ENCODE measurements at places on chromosomes 5 and 9.
A peak's percentile ranks its signal among the peaks of the same experiment; 100 is the strongest.

DNA sequence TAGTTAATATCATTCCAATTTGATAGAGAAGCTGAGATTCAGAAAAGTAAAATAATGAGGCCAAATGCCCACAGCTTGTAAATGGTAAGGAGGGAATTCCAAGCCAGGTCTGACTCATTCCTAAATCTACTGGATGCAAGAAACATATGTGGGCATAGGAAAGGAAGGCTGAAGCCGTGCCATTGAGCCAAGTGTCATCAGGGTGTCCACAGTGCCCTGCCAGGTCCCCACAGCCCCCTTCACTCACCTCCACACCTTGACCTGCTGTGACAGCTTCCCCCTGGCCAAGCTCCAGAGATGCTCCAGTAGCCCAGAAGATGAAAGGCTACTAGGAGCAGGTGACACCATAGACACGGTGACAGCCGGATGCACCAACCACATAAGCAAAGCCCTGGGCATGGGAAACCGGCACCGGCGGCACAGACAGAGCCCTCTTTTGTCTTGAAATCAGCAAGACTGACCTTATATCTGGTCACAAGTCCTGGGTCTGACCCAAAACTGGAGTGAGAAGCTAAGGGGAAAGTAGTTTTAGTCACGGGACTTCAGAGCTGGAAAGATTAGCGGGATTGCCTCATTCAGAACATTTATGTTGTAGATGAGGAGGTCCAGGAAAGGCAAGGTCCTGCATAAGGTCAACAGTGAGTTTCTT, 20.1 kb upstream of the FAT2 start:
- no peak for DNase-seq

- DNase-seq = peak; percentile 56
Observed at GRCh38 chr5:111922344-111922743, 165.3 kb upstream of the NREP start.

DNA sequence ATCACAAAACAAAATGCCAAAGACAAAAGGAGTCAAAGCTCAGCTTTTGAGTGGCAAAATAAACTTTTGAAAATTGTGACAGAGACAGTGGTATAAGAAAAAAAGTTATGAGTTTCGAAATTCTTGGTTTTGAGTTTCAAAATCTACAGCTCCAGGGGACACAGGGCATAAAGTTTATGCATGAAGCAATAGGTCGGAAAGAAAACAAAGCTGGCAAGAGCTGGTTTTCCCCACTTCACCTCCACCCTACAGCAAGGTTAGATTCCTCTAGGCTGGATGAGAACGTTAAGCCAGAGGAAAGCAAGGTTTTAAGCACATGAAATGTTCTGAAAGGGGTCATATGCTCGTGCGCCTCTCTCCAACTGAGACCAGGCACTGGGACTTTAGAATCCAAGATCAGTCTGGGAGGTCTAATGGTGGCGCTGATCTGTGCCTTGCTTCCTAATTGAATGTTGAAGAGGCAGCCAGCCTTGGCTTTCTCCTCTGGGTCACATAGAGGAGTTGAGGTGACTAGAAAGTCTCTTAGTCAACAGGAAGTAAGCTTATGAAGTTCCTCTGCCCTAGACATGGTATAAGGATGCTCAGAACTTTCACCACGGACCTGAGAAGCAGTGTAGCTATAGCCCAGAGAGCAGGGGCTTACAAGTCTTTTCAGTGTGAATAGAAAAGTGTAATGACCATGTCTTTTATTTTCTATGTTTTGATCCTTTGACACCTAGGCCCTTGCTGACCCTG, 167.7 kb upstream of the DMAC1 start:
- no peak for DNase-seq

GRCh38 chr5:75933489-75933888, 149.7 kb upstream of the SV2C start:
- peak; percentile 12 for DNase-seq

GRCh38 chr5:12459326-12459725, 555.1 kb upstream of the CTNND2 start:
- no peak for DNase-seq

DNA sequence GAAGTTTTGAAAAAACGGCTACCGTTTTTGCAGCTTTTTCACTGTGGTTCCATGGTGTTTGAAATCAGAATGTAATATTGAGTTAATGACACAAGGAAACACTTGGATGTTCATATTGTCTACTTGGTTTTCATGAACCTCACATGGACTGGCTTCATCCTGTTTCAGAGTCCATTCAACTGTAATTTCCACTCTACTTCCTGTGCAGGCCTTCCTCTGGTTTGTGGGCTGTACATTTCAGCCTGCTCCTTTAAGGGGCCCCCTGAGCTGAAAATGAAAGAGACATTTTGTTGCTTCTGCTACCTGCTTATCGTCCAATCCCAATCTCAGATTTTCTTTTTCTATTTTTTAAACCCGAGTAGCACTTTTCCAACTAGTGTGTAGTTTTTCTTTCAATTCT, 41.8 kb upstream of the CDKN2B start:
- no peak for DNase-seq

- DNase-seq = no peak
Observed at GRCh38 chr5:124878583-124879342, 132.3 kb upstream of the ZNF608 start.

DNA sequence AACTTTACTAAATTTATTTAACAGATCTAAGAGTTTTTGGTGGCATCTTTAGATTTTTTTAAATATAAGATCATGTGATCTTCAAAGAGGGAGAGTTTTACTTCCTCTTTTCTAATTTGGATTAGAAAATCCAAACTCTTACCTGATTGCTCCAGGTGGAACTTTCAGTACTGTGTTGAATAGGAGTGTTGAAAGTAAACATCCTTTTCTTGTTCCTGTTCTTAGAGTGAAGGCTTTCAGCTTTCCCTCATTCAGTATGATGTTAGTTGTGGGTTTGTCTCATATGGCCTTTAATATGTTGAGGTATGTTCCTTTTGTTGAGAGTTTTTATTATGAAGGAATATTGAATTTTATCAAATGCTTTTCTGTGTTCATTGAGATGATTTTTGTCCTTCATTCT, 650.0 kb upstream of the SGCD start:
- no peak for DNase-seq

- DNase-seq = no peak
Observed at GRCh38 chr5:59835800-59836199, 57.7 kb downstream of the PDE4D start.

GRCh38 chr5:145245354-145245753, 589.8 kb downstream of the PRELID2 start:
- DNase-seq = no peak

DNA sequence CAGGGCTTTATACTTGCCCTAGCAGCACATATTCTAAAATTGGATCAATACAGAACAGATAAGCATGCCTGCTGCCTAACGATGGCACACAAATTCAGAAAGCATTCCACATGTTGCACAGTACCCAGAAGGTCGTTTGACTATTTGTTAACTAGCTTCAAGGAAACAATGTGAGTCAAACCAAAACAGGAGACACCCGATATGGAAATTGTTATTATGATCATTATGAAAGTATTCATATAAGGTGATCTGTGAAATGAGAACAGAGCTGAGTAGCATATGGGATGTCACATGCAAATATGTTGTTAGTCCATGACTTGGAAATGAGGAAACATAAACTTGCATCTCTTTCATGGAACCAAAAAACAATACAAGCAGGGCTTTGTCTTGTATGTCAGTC, 56.3 kb upstream of the BICD2 start:
- DNase-seq = no peak

GRCh38 chr9:95807326-95807947, 68.1 kb upstream of the ERCC6L2 start:
- no peak for DNase-seq

DNA sequence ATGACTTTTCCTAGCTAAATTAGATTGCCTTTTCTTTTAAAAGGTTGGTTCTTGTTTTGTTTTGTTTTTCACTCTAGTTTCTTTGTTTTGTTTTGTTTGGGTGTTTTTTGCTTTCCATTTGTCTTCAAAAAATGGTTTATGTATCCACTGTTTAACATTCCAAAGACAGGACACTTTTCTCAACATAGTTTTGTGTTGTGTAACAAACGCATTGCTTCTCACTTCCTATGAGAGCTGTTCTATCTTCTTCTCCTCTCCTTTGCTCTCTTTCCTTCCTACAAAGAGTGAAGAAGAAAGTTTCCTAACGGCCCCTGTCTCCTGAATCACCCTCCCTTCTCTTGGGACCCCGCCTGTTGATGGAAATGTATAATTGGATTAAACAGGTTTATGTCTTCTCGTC, 539.7 kb downstream of the ACTL7B start:
- no peak for DNase-seq

GRCh38 chr5:54678737-54679136, 161.2 kb downstream of the SNX18 start:
- DNase-seq = peak; percentile 15

- DNase-seq = no peak
Observed at GRCh38 chr9:135667463-135668001, 4.4 kb downstream of the LCN9 start.

DNA sequence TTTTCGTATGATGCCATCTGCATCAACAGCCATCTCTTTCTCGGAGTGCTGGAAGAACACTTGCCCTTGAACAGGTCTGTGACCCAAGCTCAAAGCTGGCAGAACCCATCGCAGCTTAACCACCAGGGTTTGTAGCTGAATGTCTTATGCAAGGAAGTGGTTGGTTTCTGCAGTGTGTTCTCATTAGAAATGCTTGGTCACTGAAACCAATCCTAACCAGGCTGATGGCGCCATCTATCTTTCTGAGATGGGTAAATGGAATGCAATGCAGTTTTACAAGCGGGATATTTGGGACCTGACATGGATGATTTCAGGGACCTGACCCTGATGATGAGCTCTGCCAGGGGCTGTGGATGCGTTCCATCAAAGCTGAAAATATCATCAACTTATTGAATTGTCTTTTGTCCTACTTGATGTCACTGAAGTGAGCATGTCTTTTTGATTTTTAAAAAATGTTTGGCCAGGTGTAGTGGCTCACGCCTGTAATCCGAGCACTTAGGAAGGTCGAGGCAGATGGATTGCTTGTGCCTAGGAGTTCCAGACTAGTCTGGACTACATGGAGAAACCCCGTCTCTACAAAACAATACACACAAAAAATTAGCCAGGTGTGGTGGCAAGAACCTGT, 28.7 kb downstream of the DMRT3 start:
- DNase-seq = no peak

DNA sequence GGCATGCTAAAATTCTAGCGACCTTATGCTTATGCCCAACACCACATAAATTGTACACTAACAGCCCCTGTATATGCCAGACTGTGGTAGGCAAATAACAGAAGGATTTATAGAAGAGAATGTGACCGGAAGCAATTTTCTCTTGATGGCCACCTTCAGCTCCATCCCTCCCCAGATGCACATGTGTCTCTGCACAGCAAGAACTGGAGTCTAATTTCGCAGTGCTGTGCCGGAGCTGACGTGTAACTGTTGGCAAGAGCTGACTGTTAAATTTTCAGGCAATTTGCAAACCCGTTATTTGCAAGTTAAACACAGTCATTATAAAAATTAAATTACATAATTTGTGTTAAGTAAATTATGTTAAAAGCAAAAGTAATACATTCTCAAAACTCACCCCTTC, 48.4 kb downstream of the PCA3 start:
- DNase-seq = no peak

GRCh38 chr5:155827949-155828348, 499.0 kb upstream of the SGCD start:
- no peak for DNase-seq

GRCh38 chr5:103602438-103602837, 39.8 kb upstream of the NUDT12 start:
- no peak for DNase-seq

DNA sequence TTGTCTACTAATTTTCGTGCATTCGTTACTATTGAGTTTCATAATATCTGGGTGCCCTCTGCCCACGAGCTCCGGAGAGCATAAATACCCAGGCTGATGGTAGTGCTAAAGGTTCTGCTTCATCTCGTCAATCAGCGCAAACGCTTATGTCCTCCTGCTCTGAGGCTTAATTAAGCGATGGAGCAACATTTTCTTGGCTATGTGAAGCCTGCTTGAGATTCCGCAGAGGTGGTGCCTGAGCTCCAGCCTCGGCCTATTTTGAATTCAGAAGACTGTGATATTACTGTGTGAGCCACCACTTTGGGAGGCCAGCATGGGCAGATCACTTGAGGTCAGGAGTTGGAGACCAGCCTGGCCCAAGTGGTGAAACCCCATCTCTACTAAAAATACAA, 44.8 kb downstream of the ANXA2R start:
- no peak for DNase-seq

DNA sequence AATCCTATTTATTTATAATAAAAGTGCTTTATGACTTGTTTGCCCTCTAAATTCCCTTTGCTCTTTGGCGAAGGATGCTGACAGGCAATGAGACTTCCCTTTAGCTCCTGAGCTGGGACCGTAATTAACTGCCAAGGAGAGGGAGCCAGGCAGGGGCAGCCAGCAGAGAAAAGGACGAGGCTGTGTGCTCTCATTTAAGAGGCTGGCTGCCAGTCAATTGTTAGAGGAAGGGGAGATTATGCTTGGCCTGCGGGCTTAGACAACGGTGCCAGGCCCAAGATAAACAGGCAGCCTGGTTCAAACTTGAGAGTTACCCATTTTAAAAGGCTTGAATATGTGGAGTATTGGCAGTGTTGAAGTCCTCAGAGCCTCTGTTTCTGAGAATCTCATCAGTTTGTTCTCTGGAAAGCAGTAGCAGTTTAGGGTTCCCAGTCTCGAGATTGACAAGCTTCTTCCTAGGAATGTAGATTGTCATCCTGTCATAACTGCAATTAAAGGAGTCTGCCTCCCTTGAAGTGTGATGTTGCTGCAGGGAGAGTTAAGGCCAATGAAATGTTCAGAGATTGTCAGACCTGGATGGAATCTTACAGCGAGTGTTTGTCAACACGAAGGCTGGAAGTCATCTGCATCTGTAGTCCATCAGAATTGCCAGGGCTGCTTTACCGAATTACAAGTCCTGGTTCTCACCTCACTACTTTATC, 113.2 kb downstream of the JAKMIP2 start:
- DNase-seq = no peak

GRCh38 chr5:156481741-156482140, 154.8 kb downstream of the SGCD start:
- peak; percentile 71 for DNase-seq

DNA sequence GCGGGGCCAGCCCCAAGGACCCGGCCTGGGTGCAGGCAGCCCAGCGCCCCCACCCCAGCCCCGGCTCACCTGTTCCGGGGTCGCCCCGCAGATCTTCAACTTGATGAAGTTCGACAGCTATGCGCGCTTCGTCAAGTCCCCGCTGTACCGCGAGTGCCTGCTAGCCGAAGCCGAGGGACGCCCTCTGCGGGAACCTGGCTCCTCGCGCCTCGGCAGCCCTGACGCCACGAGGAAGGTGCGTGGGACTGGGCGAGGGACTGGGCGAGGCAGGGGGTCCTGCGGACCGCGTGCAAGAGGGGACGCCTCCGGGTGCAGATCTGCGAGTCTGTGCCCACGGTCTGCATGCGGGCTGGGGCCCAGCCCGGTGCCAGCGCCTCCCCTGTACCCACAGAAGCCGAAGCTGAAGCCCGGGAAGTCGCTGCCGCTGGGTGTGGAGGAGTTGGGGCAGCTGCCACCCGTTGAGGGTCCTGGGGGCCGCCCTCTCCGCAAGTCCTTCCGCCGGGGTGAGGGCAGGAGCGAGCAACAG, 9.7 kb downstream of the RGS14 start:
- no peak for DNase-seq

GRCh38 chr9:98556511-98556910, 152.2 kb downstream of the GABBR2 start:
- no peak for DNase-seq
